ENCODE measurements at places on chromosomes 2 and 18.
A peak's percentile ranks its signal among the peaks of the same experiment; 100 is the strongest.

DNA sequence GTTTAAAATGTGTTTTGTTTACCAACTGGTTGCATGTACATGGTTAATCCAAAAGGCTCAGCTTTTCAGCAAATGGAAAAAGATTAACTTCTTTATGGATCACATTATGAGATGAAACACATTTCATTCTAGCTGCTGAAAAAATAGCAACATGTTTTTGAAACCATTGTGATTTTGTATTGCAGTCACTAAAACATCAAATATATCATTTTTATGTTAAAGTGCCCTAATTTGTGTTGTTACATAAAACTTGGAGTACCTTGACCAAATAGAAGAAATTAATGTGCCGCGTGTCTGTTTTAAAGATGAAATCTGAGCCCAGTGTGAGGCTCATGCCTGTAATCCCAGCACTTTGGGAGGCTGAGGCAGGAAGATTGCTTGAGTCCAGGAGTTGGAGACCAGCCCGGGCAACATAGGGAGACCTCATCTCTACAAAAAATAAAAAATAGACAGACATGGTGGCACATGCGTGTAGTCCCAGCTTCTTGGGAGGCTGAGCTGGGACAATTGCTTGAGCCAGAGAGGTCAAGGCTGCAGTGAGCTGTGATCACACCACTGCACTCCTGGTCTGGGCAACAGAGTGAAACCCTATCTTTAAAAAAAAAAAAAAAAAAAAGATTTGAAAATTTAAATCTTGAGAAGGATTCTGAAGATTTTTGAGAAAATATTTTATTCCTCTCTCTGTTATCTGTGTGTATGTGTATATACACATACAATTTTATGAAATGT, 96.6 kb downstream of the FMNL2 start:
- DNase-seq = no peak

- DNase-seq = no peak
Observed at GRCh38 chr2:241812730-241813643, 4.0 kb downstream of the NEU4 start.

- DNase-seq = no peak
Observed at GRCh38 chr2:74498500-74499266, 720 bp downstream of the LBX2 start.

- DNase-seq = no peak
Observed at GRCh38 chr2:85399183-85399455, 11.0 kb downstream of the CAPG start.

- no peak for DNase-seq
Observed at GRCh38 chr2:134884435-134884834, 34.2 kb upstream of the CCNT2 start.

- no peak for DNase-seq
Observed at GRCh38 chr2:10120877-10121574, 1.5 kb upstream of the RRM2 start.

DNA sequence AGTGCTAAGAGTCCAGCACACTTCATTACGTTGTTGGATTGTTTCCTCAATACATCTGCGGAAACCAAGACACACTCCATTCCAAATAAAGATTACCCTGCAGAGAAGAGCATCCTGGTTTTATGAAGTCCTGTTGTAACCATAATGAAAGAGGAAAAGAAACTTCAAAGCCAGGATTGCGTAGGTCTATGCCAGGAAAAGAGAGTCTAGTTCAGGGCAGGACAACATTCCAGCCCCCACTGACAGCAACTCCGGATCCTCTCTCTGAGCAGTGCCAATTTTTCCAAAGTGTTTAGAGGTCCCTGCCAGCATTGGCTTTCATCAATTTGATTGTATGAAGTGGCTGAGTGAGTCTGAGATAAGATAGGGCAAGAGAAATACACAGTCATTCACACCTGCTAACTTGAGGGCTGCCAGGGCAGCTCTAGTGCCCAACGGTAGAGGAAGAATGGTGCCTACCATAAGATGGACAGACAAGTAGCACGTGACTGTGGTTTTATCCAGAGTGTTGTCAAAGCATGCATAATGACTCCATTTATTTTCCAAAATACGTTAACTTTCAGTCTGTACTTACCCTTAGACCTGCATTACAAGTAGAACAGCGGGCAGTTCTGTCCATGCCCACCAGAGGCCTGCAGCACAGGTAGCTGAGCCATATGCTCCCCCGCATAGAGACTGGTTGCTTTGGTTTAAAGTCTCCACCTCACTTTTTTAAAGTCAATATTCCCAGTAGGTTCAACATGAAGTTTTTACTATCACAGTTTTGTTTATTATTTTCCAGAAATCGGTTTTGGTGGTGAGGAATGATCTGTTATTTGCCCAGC, 23.7 kb downstream of the PIEZO2 start:
- DNase-seq = no peak

DNA sequence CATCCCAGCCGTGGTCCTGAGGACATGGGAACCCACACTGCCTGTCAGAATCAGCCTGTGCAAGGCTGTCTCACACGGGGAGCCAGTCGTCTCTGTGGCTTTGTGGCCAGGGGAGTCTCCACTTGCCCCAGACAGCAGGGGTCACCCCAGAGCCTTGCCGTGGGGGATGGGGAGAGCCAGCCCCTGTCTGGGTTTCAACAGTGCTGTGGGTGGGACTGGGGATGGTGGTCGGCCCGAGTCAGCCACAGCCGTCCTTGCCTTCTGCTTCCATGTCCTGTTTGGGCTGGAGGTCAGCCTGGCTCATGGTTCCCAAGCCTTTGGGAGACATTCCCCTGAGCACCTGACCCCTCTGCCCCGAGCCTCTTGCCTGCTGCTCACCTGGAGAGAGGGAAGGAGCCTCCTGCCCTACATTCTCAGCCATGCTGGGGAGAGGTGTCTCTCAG, 19.6 kb downstream of the GPR35 start:
- DNase-seq = no peak

DNA sequence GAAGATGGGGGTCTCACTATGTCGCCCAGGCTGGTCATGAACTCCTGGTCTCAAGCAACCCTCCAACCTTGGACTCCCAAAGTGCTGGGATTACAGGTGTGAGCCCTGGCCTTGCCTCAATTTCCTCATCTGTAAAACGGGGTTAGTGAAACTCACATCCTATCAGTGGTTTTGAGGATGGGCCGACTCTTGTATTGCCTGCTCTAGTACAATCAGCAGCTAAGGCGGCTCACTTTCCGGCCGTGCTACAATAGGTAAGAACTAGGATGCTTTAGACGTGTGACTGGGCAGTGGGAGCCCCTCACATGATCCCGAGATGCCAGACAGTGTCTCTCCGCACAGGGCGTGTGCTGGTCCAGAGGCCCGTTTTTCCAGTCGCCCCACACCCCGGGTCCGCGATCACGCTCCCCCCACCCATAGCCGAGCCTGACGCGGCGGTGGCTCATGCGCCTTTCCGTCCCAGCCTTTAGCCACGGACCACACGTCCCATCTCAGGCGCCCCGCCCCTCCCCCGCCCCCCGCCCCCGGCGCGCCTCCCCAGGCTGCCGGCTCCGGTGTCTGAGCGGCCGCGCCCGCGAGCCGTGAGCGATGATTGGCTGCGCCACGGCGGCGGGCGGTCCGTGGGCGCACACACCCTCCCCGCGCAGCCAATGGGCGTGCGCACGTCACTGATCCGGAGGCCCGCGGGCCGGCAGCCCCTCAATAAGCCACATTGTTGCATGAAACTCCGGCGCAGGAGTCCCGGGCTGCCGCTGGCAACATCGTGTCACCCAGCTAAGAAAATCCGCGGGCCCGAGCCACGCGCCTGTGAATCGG, at the start of gene HK2:
Gene HK2 (plus strand): TSS at position 710 of the 816 bp plus-strand sequence. CDS start 454 bp downstream, outside the sequence.
- DNase-seq = peak; percentile 41

DNA sequence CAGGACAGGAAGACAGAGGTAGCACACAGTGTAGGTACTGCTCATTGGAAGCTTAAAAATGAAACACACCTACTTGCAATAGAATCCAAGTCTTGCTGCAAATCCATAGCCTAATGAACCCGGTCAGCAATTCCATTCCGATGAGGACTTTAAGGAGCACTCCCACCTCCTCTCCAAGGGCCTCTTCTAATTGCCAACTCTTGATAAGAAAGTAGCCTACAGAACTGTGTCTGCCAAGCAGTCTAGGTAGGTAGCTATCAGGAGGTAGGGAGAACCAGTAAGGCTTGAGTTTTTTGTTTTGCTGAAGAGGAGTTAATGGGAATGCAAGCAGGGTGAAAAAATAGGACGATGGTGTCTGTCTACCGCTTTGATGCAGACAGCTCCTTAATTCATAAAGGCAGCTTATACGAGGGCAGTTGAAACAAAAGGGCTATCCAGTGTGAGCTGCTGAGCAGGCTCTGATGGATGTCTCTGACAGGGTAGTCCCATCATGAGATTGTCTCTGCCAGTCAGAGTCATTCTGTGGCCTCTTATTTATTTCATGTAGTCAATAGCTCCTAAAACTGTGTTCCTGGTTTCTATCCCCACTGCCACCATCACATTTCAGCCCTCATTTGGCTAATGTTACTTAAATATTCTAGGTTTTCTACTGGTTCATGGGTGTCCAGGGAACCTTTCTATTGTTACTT, 155.6 kb upstream of the DNMT3A start:
- DNase-seq = no peak

All from activated CD8-positive, alpha-beta memory T cell treated with anti-CD3 and anti-CD28 coated beads for 1 hour (primary cell).